G401 (cell line): ENCODE measurements at places on chromosomes 12 and 14.

DNA sequence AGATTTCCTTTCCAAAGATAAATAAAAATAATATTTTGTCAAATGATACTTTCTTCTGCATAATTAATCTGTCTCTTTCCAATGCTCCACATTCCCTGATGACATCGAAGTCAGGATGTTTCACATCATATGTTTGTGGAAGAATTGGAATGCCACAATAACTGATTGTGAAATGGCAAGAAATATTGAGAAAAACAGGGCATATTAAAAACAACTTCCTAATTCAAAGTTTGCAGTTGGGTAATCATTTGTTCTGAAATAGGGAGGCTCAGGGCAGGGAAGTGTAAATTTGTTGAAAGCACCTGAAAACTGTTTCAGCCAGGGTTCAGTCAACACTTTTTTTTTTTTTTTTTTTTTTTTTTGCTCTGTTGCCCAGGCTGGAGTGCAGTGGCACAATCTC lies 50.7 kb downstream of the BCAT1 start:
- DNase-seq, result no peak

DNA sequence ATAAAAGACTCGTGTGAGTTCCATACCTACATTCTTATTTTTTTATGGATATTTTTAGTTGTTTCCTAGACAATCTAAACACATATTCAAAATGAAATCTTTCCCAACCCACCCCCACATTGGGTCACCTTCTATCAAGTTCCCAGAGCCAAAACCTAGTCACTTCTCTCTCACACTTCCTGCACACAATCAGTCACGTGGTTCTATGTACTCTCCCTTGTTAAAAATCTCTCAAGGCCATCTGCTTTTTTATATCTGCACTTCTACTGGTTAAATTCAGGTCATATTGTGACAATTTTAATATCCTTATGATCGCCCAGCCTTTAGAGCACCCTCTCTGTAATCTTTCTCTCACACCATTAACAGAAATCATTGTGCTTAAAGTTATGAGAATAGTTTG lies 175.0 kb upstream of the SYT10 start:
- DNase-seq, result no peak

- DNase-seq, result peak; percentile 79
These were observed 26.4 kb downstream of the TESPA1 start for GRCh38 chr12:54958048-54958658.

- no peak for DNase-seq
These were observed 48.3 kb downstream of the ZFYVE21 start for GRCh38 chr14:103763730-103764488.

- no peak for DNase-seq
These were observed 65.7 kb upstream of the CCDC196 start for GRCh38 chr14:66420251-66421006.

GRCh38 chr14:70425354-70425753 lies 8.5 kb upstream of the SYNJ2BP start:
- no peak for DNase-seq

DNA sequence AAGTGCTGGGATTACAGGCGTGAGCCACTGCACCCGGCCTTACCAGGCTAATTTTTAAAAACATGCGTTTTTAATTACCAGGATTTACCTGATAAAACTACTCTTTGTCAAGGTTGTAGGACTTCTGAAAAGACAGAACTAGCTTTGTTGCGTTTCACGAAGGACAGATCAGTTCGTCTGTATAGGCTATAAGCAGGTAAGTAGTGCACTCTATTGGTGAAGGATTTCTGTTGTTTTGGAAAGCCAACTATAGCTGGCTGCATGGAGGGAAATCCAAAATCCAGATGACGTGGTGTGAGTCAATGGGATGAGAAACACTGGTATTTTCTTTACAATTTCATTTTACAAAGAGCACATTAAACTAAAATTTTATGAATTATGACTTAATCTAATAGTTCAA lies 14.6 kb downstream of the GNPNAT1 start:
- DNase-seq, result peak; percentile 19

DNA sequence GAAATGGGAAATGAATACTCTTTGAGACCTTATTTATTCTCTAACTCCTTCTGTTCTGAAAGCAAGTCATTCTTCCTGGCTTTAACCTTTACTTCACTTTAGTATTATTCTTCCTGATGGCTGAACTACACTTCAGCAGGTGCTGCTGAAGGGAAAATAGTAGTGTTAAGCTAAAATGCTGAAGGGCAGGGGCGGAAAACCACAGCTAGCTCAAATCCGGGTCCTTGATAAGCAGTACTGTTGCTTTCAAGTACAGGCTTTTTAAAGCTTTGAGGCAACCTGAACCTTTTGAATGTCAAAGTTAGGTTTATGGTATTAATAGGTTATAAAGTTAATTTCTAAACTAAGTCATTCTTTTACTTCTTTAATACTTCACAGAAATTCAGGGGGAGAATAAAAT lies 10.7 kb downstream of the CCDC196 start:
- no peak for DNase-seq

GRCh38 chr14:20630340-20631022 lies 11.0 kb downstream of the OR6S1 start:
- peak; percentile 76 for DNase-seq

- DNase-seq, result no peak
These were observed 19.9 kb downstream of the RAP1B start for GRCh38 chr12:68630598-68630997.
